Left renal pelvis (tissue), 4 donors: ENCODE measurements at places on chromosomes 1 and 21.

GRCh38 chr1:50251702-50252101, 143.0 kb downstream of the ELAVL4 start:
- DNase-seq: no peak

DNA sequence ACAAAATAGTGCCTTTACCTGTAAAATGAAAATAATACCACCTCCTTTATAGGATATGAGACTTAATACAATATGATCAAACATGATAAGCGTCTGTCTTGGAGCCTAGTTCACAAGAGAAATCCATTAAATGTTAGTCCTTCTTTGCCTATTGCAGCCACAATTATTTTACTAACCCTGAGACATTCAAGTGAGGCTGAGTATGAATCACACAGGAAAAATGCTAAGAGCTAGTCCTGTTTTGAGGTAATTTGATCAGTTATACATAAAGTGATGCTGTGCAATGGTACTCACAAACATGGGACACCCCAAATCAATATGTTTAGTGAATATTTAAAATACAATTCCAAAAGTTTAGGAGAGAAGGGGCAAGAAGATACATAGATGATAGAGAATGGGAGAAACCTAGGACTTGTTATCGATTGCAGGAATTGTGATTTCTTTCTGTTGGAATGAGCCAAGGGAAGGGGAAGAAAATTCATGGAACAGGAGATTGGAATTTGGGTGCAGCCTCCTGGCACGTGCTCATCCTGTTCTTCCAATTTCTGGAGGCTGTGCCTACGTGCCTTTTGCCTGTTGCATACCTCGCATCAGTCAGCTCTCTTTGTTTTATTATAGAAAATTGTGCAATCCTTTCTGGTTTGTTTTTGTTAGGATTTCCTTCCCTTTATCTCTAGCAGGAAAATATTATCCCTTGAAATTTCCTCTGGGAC, 39.9 kb upstream of the BACH1 start:
- no peak for DNase-seq

GRCh38 chr1:27603309-27603680, 649 bp downstream of the AHDC1 start:
- no peak for DNase-seq

GRCh38 chr1:209884249-209884648, 53.8 kb upstream of the SYT14 start:
- no peak for DNase-seq

- no peak for DNase-seq
Observed at GRCh38 chr21:45055861-45056260, 18.5 kb upstream of the ADARB1 start.

DNA sequence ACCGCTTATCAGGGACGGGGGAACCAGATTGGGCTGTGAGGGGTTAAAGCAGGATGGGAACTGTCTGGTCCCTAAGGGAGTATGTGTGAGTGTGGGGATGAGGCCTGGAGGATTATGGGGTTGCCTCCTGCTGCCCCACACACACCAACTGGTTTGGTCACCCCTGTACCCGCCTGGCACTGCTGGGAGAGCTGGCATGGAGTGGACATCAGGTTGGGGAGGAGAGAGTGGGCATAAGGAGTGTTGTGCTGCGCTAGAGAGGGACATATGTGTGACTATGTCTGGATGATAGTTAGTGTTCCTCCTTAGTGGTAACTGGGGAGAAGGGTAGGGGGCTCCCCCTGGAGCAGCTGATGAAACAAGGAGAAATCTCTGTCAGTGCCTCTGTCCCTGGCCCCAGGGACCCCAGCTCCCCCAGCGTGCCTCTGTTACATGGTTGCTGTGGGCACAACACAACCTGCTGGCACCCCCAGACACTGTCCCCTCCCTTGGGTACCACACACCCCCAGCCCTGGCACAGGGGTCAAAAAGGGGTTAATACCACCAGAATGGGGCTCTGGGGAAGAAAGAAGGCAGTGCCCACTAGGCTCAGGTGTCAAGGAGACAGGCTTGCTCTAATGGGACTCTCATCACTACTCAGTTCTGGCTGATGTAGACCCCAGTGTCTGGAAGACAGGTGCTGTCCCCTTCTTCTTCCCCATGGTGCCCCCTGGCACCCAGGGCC, 1.9 kb downstream of the ZBTB7B start:
- no peak for DNase-seq
